ENCODE measurements at places on chromosomes 7 and 10. TPM values are rescaled to one million over a fixed set of nuclear protein-coding genes. Genes with fewer than 3 reads are reported as not detected.

- DNase-seq, result no peak
Measured at GRCh38 chr10:102951316-102951715, 33.2 kb downstream of the CNNM2 start.

- no peak for DNase-seq
Measured at GRCh38 chr7:109527833-109528232, 958.2 kb downstream of the DNAJB9 start.

Gene ADAM12
- total RNA-seq, result 81.4 TPM

Gene PRPS1L1
- not detected for total RNA-seq

DNA sequence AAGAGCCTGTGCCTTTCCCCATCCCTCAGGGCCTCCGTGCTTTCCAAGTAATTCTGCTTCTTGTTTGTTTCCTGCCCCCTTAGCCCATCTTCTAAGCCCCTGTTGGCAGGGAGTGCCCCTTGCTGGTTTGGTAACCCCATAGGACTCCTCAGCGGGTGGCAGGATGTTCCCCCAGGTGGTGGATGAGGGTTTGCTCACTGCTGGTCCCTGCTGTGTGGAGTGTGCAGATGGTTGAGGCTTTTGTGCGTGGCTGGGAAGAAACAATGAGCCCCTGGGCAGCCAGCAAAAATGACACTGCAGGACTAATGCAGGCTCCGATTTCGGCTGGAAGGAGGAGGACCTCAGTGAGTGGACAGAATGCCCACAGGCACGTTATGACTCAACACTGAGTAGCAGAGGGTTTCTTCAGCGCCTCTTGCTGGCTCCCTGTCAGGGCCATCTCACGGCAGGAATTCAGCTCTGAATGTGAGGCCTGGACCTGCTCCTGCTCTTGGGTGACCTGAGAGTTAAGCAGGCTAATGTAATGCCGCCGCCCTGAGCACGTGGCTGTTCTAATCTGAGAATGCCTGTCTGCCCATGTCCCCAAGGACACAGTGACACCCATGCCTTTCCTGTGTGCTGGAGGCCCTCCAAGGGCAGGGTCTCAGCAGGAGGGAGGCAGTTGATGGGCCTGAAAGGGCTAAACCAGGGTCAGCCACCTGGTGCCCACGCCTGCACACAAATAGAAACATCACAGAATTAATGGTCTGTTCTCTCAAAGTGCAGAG, 16.6 kb downstream of the BAG3 start:
- peak; percentile 26 for DNase-seq

Gene NRG3
- 3.4 TPM for total RNA-seq

Gene EPDR1
- total RNA-seq, result 4.1 TPM

DNA sequence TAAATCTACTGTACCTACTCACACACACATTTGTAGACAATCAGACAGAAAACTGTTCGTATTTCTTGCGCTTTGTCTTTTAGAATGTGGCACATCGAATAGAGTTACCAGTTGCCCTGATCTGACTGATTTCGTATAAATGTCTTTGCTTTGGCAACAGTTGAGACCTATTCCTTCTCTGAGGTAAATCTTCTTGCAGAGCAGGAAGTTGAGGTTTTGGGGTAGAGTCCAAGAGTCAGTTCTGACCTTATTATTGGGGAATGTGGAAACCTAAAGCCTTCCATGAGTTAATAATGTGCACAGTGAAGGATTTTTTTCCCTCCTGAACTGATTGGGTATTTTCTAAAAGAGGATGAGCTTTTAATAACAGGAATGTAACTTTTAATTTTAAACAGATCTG, 135.3 kb downstream of the KIAA1217 start:
- DNase-seq, result no peak

DNA sequence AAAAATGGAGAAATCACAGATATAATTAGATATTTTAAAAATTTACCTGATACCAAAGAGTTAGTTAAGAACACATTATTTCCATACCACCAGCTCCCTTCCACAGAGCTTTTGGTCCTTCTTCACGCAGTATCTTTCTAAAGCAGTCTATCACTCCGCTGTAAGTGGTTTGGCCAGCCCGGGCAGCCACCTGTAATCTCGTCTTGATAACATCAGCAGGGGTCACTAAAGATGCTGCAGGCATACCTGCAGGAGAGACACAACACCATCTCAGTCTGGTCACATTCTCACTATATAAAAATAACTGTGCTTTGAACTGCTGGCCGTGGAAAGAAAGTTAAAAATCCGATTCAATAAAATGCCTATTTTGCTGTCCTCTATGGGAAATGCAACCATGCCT, 200.1 kb downstream of the SLC25A13 start:
- DNase-seq, result no peak

Gene NME8
- not detected for total RNA-seq

Gene CPVL
- 32.9 TPM for total RNA-seq

GRCh38 chr10:14124941-14125340, 205.8 kb downstream of the FRMD4A start:
- no peak for DNase-seq

DNA sequence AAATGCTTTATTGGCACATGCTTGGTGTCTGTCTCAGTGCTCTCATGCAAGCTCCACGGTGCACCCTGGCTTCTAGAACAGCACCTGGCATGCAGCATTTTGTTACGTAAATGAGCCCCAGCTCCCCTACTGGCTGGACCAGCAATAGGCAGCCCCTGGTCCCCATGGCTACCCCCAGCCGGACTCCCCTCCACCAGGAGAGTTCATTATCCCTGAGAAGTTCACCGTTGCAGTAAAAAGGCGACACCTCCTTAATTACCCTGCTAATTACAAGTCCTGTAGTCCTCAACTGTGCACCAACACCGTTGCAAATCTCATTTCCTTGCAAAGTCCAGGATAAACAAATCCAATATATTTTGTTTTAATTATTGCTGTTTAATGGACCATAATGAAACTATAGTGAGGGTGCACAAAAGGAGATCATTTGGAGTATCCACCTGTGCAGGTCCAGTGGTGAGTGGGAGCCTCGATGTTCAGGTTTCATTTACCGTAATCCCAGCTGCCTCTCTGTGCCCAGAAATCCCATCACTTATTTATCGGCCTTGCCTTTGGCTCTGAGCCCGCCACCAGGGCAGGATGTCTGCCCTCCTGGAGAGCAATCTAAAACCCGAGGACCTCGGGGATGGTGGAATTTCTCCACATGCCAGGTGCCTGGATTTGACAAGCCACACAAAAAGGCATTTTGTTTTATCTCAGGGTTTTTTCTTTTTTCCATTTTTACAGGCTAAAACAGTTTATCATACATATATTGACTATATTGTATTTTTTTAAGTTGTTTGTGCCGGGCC, 12.8 kb upstream of the DRGX start:
- no peak for DNase-seq

DNA sequence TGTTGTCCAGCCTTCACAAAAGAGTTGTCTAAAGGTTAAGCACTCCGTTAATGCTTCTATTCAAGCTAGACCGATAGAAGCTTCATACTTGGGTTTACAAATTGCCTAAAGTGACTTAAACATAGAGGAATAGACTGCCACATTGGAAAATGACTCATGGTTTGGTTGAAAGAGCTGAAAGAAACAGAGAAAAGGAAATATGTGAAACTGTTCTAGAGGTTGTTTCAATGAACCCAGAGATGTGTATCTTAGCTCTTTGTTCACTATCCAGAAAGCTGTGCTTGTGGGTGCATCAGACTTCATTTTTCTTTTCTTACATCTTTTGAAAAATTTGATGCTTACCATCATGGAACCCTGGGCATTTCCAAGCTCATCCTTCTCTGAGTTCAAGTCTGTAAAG, 736.2 kb downstream of the INHBA start:
- DNase-seq, result no peak

DNA sequence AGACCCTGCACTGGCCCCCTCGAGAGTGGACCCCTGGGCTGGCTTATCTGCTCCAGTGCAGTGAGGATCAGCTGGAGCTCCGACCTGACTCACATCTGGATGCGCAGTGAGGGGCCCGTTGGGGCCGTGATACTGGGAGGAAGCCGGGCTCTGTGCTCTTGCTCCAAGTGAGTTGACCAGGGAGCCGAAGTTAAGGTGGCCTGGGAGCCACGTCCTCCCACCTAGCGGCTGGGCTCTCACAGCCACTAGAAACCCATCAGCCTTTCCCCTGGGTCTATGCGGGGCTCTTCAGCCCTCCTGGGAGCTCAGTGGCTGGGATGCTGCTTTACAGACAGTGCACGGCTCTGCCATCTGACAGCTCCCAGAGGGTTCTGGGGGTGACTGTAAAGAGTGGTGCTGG, 9.1 kb downstream of the ALKBH4 start:
- DNase-seq, result no peak

GRCh38 chr10:3579845-3580244, 205.2 kb downstream of the KLF6 start:
- DNase-seq, result no peak

DNA sequence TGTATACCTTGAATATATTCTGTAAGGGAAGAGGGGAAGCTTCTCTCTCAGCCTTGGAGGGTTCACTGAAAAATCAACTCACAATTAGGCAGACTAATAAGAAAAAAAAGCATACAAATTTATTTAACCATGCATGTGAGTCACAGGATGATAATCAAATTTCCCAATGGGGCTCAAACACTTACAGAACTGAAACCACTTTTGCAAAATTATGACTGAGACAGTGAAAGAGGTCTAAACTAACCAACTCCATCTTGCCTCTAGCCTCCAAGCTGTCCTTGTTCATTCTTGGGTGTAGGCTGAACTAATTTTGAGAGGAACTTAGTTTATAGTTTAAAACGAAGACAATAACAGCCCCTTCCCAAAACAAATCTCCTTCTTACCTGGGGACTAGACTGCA, 618.3 kb upstream of the AUTS2 start:
- DNase-seq, result no peak

GRCh38 chr7:134660242-134660785, 13.7 kb downstream of the BPGM start:
- DNase-seq, result no peak

DNA sequence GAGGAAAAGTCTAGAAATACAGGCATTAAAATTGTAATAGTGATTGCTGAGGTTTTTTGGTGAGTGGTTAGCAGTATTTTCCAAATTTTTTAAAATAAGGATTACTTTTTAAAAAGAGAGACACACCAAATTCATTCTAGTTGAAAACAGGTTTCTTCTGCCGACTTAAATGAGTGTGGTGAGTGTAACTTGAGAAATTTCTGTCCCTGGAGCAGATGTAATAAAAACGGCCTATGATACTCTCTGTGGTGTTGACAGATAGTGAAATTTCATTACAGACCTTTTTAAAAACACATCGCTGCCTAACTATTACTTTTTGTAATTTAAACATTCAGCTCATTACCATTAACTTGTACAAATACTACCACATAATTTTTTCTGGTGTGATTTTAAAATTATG, 90.1 kb downstream of the CYP51A1 start:
- DNase-seq, result no peak

DNA sequence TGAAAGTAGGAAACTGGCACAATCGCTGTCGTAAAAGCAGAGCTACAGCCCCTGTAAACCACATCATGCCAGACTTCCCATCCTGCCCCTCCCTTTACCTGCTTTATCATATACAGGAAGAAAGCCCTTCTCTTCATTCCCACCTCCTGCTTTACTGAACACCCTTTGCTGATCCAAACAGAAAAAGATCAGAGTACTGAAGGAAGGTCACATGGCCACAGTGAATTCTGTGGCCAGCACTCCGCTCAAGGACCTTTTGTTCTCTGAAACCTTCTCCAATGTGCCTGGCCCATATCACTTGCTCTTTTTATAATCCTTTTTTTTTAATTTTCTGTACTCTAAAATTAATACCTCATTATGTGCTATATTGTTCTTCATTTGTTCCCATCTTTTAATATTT, 108.8 kb upstream of the LRGUK start:
- DNase-seq, result no peak

Gene ATE1
- total RNA-seq, result 27.6 TPM

DNA sequence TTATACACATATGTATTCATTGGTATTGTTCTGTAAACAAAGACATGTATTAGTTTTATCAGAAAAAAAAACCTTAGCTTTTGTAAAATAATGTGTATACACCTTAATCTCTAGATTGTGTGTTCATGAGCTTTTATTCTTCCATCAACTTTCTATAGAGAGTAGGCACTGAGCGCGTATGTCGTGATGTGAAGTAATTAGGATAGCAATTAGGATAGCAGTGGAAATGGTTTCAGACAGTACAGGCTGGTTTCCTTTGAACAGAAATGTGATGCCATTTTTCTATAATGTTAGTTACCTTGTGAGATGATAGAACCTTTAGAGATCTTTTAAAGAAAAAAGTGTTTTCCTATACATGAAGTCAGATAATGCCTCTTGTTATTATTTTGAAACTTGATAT, 237.7 kb upstream of the LRRN3 start:
- DNase-seq, result no peak

Gene AKR1C1
- 5.7 TPM for total RNA-seq

- no peak for DNase-seq
Measured at GRCh38 chr7:18123508-18124239, 96.0 kb upstream of the PRPS1L1 start.

Gene CNPY1
- 2.4 TPM for total RNA-seq

DNA sequence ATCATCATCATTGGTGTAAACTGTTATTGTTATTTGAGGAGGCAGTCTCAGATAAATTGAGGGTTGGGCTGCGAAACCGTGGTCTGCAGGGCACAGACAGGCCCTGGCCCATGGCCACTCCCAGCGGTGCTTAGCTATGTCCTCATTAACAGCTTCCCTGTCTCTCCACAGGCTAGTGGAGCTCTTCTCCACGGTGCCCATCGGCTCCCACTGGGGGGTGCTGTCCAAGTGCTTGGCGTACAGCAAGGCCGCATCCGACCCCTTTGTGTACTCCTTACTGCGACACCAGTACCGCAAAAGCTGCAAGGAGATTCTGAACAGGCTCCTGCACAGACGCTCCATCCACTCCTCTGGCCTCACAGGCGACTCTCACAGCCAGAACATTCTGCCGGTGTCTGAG, 21.6 kb downstream of the GPR26 start:
- peak; percentile 5 for DNase-seq

Gene KAZALD1
- 2.9 TPM for total RNA-seq

GRCh38 chr10:58477902-58478301, 34.8 kb upstream of the BICC1 start:
- DNase-seq, result no peak

DNA sequence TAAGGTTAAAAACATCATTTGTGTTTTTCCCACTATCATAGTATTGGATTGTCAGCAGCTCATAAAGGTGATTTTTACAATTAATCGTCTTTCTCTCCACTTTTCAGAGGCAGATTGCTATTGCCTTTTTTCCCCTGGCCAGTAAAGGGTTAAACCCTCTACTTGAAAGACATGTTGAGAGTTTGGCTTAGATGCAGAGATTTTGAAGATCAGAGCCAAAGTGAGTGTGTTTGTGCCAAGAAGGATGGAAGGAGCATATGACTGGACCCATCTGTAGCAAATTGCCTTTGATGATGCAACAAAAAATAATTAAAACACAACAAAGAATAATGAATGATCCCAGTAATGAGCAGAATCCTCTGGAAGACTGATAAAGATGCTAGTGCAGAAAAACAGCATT, 373.1 kb downstream of the MALRD1 start:
- no peak for DNase-seq

Data from neural crest cell (in vitro differentiated cells).